ENCODE measurements at places on chromosomes 4 and X.

- no peak for DNase-seq
Measured at GRCh38 chr4:10613926-10614478, 70.6 kb downstream of the CLNK start.

DNA sequence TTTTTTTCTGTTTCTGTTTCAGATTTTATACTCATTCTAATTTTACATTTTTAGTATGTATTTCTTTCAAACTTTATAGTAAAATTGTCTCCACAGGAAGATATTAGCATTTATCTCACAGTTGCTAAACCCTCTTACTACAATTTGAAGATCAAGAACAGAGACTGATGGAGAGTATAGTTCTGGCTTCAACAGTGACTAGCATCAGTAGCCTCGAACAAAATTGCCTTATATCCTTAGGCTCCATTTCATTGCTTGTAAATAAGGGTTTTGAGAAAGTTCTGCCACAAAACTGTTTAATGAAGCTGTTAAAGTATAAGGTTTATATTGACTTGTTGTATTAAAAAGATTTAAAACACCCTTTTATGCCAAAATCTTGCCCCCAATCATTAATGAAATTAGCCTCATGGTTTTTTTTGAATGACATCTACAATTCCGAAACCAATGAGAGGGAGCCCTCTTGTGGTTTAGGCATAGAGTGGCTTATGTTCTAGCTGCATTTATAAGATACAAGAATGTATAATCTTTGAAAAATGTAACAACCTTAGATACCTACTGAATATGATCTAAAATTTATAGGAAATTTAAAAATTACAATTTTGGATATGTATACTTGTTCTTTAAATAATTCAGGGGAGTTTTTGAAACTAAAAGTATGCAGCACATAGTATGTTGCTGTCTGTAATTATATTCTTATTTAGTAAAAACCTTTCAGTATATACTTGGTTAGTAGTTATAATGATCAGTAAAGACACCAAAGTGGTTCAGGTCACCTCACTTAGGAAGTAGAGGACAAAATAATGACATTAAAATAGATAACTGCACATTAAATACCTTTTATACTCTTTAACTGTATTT lies 109.8 kb upstream of the HPGD start:
- DNase-seq = no peak

DNA sequence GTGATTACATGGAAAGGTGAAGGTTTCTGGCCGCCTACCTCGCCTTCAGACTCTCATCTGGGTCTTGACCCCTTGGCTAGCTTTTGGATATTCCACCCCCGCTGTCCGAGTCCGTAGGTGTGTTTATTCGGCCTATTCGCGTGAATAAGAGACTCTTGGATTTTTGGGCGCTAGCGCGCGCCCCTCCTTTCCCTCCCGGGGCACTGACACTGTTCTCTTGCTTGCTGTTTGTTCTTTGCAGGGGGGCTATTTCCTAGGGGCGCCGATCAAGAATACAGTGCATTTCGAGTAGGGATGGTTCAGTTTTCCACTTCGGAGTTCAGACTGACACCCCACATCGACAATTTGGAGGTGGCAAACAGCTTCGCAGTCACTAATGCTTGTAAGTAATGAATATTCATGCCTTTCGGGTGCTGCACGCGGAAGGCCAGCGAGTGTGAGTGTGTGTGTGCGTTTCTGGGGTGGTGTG lies 932 bp downstream of the GRIA2 start:
- DNase-seq = no peak

GRCh38 chr4:25743971-25744370 lies 88.3 kb downstream of the SLC34A2 start:
- no peak for DNase-seq

GRCh38 chr4:140185412-140186081 lies 31.6 kb upstream of the MAML3 start:
- DNase-seq = no peak

DNA sequence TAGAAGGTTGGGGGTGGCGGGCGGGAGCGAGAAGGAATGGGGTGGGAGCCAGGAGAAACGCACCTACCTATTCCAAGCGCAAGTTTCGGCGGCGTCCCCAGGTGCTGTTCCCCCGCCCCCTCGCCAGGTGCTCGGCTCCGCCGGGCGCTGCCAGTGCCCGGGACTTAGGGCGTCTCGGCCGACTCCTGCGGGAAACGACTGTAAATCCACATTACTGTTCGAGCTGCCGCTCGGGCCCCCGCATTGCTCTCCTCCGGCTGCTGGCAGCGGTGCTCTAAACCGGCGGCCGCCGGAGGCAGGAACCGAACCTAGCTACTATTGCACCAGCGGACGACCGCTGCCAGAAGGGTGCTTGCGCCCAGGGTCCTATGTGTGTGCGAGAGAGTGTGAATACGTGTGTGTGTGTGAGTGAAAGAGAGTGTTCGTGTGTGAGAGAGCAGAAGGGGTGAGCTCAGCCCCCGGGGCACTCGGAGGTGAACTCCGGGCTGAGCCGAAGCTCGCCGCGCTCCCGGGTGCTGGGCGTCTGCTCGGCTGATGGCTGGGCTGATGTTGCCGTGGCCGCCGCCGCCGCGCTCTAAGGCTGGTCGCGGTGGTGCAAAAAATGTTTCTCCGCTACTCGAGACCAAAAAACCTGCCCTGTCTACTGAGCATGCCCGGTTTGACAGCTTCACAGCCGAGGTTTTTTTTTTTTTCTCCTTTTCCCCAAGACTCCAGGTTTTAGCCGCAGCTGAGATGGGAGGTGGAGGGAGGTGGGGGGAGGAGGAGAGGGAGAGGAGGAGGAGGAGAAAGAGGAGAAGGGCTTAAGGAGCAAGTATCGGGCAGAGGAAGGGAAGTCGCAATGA lies 115.7 kb upstream of the TEX13C start:
- DNase-seq = peak; percentile 81

DNA sequence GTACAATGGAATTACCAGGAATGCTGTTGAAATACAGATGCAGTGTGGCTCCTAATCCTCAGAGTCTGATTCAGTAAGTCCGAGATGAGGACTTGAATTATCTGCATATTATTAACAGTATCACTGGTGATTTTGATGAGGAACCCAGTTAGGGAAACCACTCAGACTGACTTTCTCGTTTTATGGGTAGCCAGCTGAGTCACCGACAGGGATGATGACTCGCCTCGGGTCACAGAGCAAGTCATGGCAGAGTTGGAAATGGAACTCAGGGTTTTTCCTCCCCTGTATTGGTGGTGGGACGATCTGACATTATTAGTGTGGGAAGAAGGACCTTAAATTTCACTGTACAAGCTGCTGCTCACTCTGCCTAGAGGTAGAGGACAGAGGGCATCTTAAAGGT lies 51.3 kb downstream of the RTL9 start:
- no peak for DNase-seq

DNA sequence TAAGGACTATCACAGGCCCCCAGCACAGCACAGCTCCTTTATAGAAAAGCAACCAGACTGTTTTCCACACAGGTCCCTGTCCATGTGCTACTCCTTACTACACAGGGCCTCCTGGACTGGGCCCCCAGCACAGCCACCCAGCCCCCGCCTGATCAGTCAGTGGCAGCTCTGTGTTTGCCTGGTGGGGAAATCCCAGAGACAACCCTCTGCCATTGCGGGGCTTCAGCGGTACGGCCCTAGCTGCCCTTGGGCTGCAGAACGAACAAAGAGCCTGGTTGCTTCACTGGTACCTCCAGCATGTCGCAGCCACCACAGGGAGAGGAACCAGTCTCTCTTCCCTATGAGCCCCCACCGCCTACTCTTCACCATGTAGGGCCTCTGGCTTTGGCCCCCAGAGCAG lies 30.7 kb downstream of the CBR4 start:
- DNase-seq = no peak

GRCh38 chr4:31341601-31342359 lies 621.6 kb downstream of the PCDH7 start:
- DNase-seq = no peak

DNA sequence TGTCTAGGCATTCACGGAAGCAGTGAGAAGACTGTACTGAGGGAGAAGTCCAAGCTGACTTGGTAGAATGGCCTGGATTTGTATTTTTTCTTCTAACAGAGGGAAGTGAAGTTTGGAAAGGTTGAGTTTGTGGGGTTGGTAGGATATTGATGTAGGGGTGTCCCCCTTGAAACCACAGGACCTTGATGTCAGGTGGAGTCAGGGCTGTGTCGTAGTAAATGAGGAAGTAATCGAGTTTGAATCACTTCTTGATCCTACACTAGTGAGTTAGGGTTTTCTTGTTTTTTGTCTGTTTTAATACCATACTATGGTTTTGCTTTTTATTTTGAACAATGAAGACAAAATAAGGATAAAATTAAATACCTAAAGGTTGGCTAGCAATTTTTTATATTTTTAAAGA lies 30.1 kb upstream of the ANAPC4 start:
- no peak for DNase-seq

- no peak for DNase-seq
Measured at GRCh38 chr4:181503687-181504390, 739.4 kb upstream of the TENM3 start.

- no peak for DNase-seq
Measured at GRCh38 chr4:2596611-2597010, 60.2 kb downstream of the FAM193A start.

- DNase-seq = no peak
Measured at GRCh38 chr4:142314686-142315085, 531.4 kb downstream of the INPP4B start.

- no peak for DNase-seq
Measured at GRCh38 chr4:173130687-173131086, 37.9 kb upstream of the GALNT7 start.

GRCh38 chrX:81316163-81316562 lies 114.3 kb downstream of the SH3BGRL start:
- DNase-seq = no peak

DNA sequence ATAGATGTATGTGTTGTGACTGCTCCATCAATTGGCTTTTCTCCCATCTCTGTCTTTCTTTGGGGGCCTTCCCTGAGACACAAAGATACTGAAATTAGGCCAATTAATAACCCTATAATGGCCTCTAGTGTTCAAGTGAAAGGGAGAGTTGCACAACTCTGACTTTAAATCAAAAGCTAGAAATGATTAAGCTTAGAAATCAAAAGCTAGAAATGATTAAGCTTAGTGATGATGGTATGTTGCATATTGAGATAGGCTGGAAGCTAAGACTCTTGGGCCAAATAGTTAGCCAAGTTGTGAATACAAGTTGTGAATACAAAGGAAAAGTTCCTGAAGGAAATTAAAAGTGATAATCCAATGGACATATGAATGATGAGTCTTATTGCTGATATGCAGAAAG lies 452.9 kb upstream of the AGA start:
- DNase-seq = no peak

- no peak for DNase-seq
Measured at GRCh38 chrX:72100051-72100755, 31.5 kb downstream of the RTL5 start.

- no peak for DNase-seq
Measured at GRCh38 chr4:174933083-174933482, 14.9 kb downstream of the ADAM29 start.

DNA sequence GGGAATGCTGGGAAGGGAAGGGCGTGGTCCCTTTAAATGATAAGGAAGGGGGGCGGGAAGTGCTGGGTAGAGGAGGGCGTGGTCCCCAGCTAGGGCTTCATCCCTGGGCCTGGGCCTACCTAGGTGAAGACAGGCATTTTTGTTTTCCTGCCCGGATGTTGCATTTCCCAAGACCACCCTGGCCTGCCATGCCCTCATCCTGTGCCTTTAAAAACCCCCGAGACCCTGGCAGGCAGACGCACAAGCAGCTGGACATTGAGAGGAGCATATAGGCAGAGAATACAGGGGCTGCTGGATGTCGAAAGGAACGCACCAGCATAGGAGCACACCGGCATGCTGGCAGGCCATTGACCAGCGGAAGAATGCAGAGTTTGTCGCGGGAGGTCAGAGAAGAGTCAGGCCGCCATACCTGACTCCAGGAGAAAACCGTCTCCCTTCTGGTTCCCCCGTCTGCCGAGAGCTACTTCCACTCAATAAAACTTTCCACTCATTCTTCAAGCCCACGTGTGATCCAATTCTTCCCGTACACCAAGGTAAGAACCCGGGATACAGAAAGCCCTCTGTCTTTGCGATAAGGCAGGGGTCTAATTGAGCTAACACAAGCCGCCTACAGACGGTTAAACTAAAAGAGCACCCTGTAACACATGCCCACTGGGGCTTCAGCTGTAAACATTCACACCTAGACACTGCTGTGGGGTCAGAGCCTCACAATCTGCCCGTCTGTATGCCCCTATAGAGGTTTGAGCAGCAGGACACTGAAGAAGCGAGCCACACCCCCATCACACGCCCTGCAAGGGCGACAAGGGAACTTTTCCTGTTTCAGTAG lies 2.9 kb upstream of the AGA start:
- no peak for DNase-seq

DNA sequence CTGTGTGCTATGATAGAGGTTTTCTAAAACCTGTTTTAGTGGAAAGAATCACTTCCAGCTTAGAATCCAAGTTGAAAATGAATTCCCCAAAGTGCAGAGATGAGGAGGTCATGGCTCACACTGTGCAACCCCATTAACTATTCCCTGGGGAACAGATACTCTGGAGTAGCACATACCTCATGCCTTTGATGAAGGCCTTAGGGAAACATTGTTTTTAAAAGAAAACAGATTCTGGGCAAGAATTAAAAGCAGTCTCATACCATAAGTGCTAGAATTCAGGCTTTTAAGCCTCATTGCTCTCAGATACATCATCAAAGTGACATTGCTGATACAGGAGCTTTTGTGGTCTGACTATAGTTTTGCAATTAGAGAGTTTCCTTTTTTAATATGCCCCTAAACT lies 115.1 kb downstream of the NDST4 start:
- no peak for DNase-seq

- DNase-seq = no peak
Measured at GRCh38 chr4:138007572-138007971, 234.6 kb downstream of the SLC7A11 start.

DNA sequence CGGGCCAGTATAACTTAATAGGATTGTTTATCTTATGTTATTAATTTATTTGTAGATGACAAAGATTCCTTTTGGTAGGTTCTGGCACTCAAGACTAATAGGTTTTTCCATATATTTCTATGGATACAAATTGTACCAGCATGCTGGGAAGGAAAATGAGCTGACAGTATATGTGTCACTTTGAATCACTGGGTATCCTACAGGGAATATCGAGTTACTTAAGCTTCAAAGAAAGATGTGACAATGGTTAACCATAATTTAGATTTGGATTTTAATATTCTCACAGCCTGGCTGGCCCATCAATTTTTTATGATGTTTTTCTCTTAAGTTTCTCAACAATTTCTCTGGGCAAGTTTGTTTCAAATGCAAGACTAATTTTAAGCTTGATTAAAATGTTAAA lies 498.8 kb upstream of the FTHL17 start:
- DNase-seq = no peak

GRCh38 chr4:1015746-1016145 lies 4.3 kb downstream of the FGFRL1 start:
- DNase-seq = no peak

DNA sequence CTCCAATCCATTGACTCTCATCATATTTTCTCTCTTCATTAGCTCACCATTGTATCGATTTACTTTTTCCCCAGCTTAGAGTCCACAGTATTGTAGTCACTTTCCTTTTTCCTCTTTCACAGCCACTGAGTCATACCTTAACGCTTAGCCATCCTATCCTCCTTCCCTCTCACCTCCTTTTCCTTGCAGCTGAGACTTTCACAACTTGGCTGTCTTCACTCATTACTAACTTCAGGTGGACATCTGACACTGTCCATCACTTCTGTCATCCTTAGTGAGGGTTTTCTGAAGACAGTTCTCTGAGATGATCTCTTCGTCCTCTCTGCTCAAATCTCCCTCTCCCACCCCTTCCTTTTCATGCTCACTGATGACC lies 70.5 kb upstream of the ESX1 start:
- DNase-seq = no peak

GRCh38 chr4:78119698-78120097 lies 62.6 kb downstream of the FRAS1 start:
- no peak for DNase-seq

Measured in left hindlimb (tissue), 1 donor.